ENCODE measurements at places on chromosomes 3 and 15.

- DNase-seq: no peak
Observed at GRCh38 chr3:37435572-37435971, 261.2 kb upstream of the LRRFIP2 start.

GRCh38 chr3:126581569-126581968 is 22.8 kb upstream of the C3orf22 start:
- no peak for DNase-seq

- no peak for DNase-seq
Observed at GRCh38 chr3:31440878-31441277, 91.8 kb upstream of the STT3B start.

DNA sequence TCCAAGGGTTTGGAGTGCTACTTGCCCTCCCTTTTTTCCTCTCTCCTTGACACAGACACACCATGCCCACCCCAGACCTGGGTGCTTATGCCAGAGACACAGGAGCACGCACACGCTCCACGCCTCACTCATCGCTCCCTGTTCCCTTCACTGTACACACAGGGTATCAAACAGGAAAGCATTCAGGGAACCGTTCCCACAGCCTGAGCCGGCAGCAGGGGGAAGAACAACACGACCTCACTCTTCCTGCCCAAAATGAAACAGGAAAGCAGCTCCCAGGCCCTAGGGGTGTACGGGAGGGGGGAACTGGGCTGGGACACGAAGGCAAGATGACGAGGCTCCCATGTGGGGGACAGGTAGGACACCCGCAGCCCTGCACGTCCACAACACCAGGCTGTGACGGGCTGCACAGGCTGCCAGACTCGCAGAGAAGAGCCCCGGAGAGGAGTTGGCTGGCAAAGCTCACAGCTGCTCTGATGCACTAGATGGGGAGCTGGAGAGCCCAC is 11.2 kb downstream of the DLL4 start:
- DNase-seq: no peak

- DNase-seq: no peak
Observed at GRCh38 chr15:58393241-58393662, 38.5 kb upstream of the LIPC start.

DNA sequence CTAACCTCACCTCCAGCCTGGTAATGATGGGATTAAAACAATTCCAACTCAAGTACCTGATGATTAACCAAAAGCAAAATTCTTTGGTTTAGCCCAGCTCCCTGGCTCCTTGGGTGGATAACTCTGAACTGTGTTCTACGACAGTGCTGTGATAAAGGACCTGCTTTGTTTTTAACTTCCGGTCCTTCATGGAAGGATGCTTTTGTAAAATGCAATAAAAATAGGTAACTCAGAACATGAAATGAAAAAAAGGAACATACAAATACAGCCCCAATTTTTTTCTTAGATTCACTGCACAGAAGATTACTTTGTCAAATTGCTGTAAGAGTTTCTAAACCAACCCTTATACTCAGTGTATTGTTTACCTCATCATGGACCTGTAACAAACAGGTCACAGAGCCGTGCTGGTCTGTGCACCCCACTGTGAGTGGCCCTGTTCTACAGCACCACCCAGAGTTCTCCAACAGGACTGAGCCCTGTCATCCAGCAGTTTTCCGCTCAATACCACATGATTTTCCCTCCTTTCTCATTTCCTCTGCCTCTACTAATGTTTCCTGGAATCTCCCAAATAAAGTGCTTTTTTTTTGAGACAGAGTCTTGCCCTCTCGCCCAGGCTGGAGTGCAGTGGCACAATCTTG is 4.9 kb upstream of the PCYT1A start:
- DNase-seq: no peak

- no peak for DNase-seq
Observed at GRCh38 chr3:102715030-102715697, 280.3 kb downstream of the ZPLD1 start.

DNA sequence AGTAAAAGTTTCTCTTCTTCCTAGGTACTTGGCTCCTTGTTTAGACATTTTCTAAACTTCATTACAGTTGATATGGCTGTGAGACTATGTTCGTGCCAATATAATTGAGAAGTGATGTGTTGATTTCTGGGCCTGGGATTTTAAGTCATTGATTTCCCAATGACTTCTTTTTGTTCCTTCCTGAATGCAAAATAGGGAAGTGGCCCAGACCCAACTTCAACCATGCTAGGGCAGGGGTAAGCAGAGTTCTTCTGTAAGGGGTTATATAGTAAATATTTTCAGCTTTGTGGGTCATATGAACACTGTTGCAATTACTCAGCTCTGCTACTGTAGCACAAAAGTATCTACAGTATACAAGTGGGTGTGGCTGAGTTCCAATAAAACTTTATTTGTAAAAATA is 320.1 kb upstream of the WNT5A start:
- no peak for DNase-seq

GRCh38 chr3:30873671-30874070 is 20.8 kb downstream of the GADL1 start:
- DNase-seq: no peak

GRCh38 chr3:144677103-144677502 is 705.5 kb downstream of the DIPK2A start:
- DNase-seq: no peak

DNA sequence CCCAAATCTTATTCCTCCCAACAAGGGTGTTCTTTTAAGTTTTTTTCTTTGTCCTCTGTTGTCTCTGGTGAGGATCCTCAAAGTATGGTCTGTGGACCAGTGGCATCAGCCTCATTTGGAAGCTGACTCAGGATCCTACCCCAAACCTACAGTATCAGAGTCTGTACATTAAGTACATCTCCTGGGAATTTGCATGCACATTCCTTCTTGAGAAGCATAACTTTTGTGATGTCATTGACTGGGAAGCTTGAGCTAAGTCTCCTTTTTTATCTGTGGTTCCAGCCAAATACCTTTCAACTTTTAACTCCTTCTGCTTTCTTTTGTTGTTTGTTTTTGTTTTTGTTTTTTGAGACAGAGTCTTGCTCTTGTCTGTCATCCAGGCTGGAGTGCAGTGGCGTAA is 40.5 kb downstream of the ARMC8 start:
- no peak for DNase-seq

DNA sequence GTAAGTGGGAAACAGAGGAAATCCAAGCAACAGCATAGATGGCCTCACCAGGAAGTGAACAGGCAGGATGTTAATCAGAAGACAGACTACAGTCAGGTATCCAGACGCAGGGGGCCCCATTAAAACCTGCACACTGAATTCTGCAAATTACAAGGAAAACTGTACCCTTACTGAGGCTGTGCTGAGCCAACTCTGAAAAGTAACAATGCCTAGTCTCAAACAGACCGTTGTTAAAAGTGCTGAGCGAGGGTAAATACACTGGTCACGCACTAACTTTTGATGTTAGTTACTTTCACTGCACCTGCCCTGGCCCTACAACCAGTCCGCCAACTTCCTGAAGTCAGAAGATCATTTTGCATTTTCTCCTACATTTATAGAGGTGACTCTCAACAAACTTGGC is 1.0 kb downstream of the TAMM41 start:
- DNase-seq: no peak

- no peak for DNase-seq
Observed at GRCh38 chr15:39327005-39327730, 253.7 kb upstream of the THBS1 start.

- no peak for DNase-seq
Observed at GRCh38 chr15:41215708-41216107, 14.8 kb downstream of the EXD1 start.

- DNase-seq: no peak
Observed at GRCh38 chr3:60079076-60079475, 1029.3 kb upstream of the CFAP20DC start.

DNA sequence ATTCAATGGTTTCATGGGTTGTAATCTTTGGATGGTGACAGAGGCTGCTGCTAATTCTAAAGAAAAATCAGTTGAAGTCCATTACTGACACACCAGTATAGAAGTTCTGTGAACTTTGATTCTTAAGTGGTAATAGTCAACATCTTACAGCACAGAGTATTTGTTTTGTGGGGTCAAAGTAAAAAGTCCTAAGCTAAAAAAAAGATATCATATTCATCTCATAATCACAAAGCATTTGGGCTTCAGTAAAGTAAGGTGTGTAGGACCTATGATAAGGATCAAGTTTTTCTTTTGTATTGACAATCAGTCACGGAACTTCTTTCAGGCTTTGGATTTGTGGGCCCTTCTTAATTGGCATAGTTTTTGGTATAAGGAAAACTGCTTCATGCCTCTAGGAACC is 1.1 kb downstream of the ASTE1 start:
- DNase-seq: no peak

DNA sequence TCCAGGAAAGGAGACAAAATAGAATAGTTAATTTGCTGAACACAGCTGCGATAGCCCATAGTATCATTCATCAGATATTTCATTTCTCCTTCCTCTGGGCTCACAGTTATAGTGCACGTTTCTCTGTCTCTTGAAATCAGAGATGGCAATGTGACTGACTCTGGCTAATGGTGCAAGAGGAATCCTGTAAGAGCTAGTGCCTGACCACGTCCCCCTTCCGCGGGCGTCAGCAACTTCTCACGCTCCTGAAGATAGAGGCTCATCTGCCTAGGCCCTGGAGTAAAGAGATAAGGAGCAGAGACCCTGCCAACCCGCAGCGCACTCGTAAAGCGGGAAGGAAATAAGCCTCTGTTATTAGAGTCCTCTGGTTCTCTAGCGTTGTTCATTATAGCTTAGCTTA is 391.8 kb downstream of the VPS13C start:
- no peak for DNase-seq

GRCh38 chr3:159378396-159379194 is 576.7 kb downstream of the MFSD1 start:
- DNase-seq: no peak

DNA sequence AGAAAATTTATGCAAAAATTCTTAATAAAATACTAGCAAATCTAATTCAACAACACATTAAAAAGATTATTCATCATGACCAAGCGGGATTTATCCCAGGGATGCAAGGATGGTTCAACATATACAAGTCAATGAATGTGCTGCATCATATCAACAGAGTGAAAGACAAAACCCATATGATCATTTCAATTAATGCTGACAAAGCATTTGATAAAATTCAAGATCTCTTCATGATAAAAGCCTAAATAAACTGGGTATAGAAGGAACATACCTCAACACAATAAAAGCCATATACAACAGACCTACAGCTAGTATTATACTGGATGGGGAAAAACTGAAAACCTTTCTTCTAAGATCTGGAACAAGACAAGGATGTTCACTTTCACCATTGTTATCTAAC is 89.7 kb downstream of the KBTBD8 start:
- no peak for DNase-seq

DNA sequence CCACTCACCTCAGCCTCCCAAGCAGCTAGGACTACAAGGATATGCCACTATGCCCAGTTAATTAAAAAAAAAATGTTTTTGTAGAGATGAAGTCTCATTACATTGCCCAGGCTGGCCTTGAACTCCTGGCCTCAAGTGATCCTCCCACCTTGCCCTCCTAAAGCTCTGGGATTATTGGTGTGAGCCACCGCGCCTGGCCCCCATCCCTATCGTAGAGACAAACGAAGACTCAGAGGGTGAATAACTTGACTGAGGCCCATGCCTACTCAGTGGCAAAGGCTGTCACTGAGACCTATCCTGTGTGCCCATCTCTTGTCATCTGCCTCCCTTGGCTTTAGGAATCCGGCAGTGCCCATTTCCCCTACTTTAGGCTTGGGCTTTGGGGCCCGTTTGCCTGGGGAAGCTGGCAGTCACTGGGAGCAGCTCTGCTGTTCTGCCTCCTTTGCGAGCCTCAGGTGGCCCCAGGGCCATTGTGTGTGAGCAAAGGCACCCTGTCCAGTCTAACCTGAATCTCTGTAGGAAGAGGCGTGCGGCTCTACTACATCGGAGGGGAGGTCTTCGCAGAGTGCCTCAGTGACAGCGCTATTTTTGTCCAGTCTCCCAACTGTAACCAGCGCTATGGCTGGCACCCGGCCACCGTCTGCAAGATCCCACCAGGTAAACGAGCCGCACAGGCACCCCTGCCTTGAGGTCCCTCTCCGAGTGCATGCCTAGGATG is 70.1 kb downstream of the AAGAB start:
- DNase-seq: no peak

- no peak for DNase-seq
Observed at GRCh38 chr3:122301063-122301462, 24.0 kb upstream of the CSTA start.

- DNase-seq: no peak
Observed at GRCh38 chr3:56880720-56881575, 79.2 kb upstream of the ARHGEF3 start.

- no peak for DNase-seq
Observed at GRCh38 chr3:78857494-78858111, 910.2 kb downstream of the ROBO1 start.

DNA sequence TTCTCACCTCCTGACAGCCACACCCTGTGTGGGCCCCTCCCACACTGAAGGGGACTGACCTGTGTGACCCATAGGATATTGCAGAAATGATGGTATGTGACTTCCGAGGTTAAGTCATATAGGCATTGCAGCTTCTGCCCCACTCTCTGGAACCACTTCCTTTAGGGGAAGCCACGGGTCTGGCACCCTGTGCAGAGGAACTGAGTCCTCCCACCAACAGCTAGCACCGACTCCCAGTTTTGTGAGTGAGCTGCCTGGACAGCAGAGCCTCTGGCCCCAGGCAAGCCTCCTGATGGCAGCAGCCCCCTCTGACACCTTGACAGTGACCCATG is 24.6 kb upstream of the SLC6A6 start:
- no peak for DNase-seq

- no peak for DNase-seq
Observed at GRCh38 chr3:47014036-47014435, 34.6 kb downstream of the NBEAL2 start.

- DNase-seq: no peak
Observed at GRCh38 chr3:294096-294495, 97.5 kb downstream of the CHL1 start.

- DNase-seq: no peak
Observed at GRCh38 chr3:108489776-108490175, 20.6 kb downstream of the MYH15 start.

GRCh38 chr3:31210068-31210645 is 315.7 kb upstream of the GADL1 start:
- DNase-seq: no peak

- no peak for DNase-seq
Observed at GRCh38 chr3:192296845-192297244, 430.5 kb downstream of the FGF12 start.

GRCh38 chr3:145760036-145760435 is 400.9 kb downstream of the PLOD2 start:
- no peak for DNase-seq

GRCh38 chr3:24854748-24855147 is 360.1 kb upstream of the THRB start:
- DNase-seq: no peak

GRCh38 chr15:78663703-78664102 is 22.7 kb upstream of the CHRNB4 start:
- DNase-seq: no peak

DNA sequence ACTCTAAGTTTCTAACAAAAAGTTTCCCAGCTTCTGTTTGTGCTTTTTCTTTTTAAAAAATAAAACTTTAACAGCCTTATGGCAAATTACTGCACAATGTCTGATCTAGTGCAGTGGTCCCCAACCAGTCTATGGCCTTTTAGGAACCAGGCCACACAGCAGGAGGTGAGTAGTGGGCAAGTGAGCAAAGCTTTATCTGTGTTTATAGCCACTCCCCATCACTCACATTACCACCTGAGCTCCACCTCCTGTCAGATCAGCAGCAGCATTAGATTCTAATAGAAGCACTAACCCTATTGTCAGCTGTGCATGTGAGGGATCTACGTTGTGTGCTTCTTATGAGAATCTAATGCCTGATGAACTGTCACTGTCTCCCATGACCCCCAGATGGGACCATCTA is 5.6 kb downstream of the MKRN2 start:
- no peak for DNase-seq

All from NCI-H1048 (cell line).